ENCODE measurements at places on chromosomes 4 and X. TPM values are rescaled to one million over a fixed set of nuclear protein-coding genes. Genes with fewer than 3 reads are reported as not detected.

Gene GPC4
- total RNA-seq: 9.7 TPM

GRCh38 chrX:33447285-33447684, 235.9 kb upstream of the DMD start:
- H3K27ac ChIP-seq: no peak overlapping the region
- no peak overlapping the region for H3K4me3 ChIP-seq
- H3K4me1 ChIP-seq: no peaks in the 10 kb centered on the region
- H3K36me3 ChIP-seq: no peaks in the 10 kb centered on the region
- H3K27me3 ChIP-seq: no peaks in the 10 kb centered on the region

- DNase-seq: peak; percentile 7
- H3K27ac ChIP-seq: no peak overlapping the region
- H3K4me3 ChIP-seq: no peak overlapping the region
- no peaks in the 10 kb centered on the region for H3K27me3 ChIP-seq
These were observed 30.9 kb upstream of the HSD17B13 start for GRCh38 chr4:87353592-87353991.

Gene NRK
- total RNA-seq: 0.05 TPM

- no peaks in the 10 kb centered on the region for H3K4me1 ChIP-seq
- H3K27me3 ChIP-seq: peaks cover 84% of the 10 kb centered on the region
- no peaks in the 10 kb centered on the region for H3K36me3 ChIP-seq
These were observed 146.1 kb downstream of the COL25A1 start for GRCh38 chr4:109156356-109156755.

DNA sequence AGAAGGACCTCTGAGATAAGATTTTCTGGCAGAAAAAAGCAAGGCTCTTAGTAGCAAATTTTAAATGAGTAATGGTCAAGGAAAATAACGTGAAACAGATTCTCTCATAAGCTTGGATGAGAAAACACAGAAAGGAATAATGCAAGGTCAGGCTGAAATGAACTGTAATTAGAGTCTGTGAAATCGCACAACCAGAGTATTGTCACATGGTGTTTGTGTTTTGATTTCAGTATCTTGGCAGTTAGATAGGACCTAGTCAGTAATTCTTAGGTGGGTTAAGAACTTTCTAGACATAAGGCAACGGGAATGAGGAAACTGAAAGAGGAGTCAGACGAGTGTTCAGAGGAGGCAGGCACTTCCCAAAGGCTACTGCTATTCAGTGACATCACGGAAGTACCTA, 34.6 kb downstream of the LIMCH1 start:
- no peaks in the 10 kb centered on the region for H3K27me3 ChIP-seq
- H3K4me3 ChIP-seq: no peak overlapping the region
- H3K4me1 ChIP-seq: no peaks in the 10 kb centered on the region
- H3K36me3 ChIP-seq: no peaks in the 10 kb centered on the region
- no peak overlapping the region for H3K27ac ChIP-seq

GRCh38 chr4:118254368-118254767, 98.4 kb downstream of the PRSS12 start:
- H3K36me3 ChIP-seq: no peaks in the 10 kb centered on the region
- no peak for DNase-seq
- no peaks in the 10 kb centered on the region for H3K4me1 ChIP-seq
- H3K27ac ChIP-seq: no peak overlapping the region
- H3K27me3 ChIP-seq: no peaks in the 10 kb centered on the region
- H3K4me3 ChIP-seq: no peak overlapping the region

DNA sequence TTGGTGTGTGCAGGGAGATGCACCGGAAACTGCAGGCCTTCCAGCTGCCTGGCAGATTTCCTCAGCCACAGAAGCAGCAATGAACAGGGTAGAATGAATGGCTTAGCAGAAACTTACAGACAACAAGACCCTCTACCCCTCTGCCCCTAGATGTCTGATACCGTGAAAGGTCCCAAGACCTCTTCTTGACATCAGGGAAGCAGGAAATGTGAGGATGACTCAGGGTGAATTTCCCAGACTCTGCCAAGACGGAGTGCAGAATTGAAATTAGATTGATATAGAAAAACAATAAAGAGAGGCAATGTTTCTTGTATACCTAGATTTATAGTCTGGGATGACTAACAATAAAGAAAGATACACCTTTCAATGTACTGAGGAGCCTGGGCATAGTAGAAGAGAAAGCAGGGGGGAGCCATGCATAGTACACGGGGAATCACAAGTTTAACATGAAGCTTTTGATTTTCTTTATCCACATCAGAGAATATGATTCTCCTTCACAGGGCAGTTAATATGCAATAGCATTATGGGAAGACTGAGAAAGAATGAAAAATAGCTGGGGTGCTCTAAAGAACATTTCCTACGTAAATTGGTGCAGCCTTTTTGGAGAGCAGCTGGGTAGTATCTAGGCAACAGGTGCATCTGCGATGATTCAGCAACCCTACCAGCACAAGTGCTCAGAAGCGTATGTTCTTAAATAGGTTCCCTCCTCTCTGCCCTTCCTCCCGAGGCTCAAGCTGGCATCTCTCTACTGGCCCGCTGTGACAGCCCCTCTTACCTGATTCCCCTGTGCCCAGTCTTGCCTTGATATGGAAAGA, 18.3 kb upstream of the CXCR3 start:
- no peak overlapping the region for H3K27ac ChIP-seq
- no peaks in the 10 kb centered on the region for H3K27me3 ChIP-seq

Gene RNF175
- total RNA-seq: not detected

GRCh38 chr4:170049766-170050165, 23.6 kb upstream of the MFAP3L start:
- no peak for DNase-seq
- no peak overlapping the region for H3K4me3 ChIP-seq
- no peak overlapping the region for H3K27ac ChIP-seq
- H3K4me1 ChIP-seq: no peaks in the 10 kb centered on the region

- no peak overlapping the region for H3K27ac ChIP-seq
- H3K4me1 ChIP-seq: no peaks in the 10 kb centered on the region
- no peak for DNase-seq
- no peak overlapping the region for H3K4me3 ChIP-seq
These were observed 76.8 kb downstream of the DCHS2 start for GRCh38 chr4:154414796-154415195.

- no peaks in the 10 kb centered on the region for H3K36me3 ChIP-seq
- H3K27me3 ChIP-seq: no peaks in the 10 kb centered on the region
- H3K4me1 ChIP-seq: no peaks in the 10 kb centered on the region
- H3K4me3 ChIP-seq: no peak overlapping the region
These were observed 456.3 kb downstream of the PDGFC start for GRCh38 chr4:156515295-156515694.

Gene TXK
- 1.7 TPM for total RNA-seq

Gene HMGN5
- total RNA-seq: 3.0 TPM

GRCh38 chr4:101039367-101039766, 308.0 kb downstream of the PPP3CA start:
- peak overlapping the region; percentile 87 for H3K27ac ChIP-seq
- no peaks in the 10 kb centered on the region for H3K27me3 ChIP-seq
- H3K4me1 ChIP-seq: peaks cover 92% of the 10 kb centered on the region
- peak; percentile 91 for DNase-seq

Gene FAM47A
- not detected for total RNA-seq

Gene HSFX2
- total RNA-seq: not detected
